Activated CD8-positive, alpha-beta T cell treated with anti-CD3 and anti-CD28 coated beads for 36 hours (primary cell): ENCODE measurements at places on chromosomes 7 and 10. TPM values are rescaled to one million over a fixed set of nuclear protein-coding genes. Genes with fewer than 3 reads are reported as not detected.

The SPDYE6 gene
- total RNA-seq, result not detected

The CRYGN gene
- total RNA-seq, result 0.90 TPM

DNA sequence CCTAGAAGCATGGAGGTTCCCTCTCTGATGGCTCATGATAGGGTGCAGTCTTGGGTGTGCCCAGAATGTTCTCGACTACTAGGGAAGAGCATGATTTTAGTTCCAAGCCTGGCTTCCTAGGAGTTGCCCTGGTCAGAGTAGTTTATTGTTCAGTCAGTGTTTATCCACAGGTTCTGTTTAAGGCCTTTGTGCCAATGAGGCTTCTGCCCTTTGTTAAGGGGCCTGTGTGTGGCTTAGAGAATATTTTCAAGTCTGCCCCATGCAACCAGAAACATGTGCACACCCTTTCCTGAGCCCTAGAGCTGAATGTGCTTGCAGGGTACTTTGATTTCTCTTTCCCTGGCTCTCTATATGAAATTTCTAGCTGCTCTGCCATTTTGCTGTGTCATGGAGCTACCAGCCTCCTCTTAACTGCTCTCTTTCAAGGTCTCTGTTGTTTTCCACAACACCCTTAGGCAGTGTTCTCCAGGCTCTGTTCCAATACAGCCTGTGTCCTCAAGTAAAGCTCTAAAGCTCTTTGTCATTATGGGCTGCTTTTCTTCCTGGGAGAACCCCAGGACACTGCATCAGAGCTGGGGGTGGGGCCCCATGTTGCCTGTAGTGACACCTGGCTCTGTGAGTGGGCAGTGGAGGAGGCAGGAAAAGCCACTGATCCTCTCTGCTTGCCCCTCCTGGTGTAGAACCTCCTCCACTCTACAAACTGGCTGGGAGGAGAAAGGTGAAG, 34.1 kb upstream of the TSPAN33 start:
- peak; percentile 19 for DNase-seq

The GPR141 gene
- total RNA-seq, result not detected

DNA sequence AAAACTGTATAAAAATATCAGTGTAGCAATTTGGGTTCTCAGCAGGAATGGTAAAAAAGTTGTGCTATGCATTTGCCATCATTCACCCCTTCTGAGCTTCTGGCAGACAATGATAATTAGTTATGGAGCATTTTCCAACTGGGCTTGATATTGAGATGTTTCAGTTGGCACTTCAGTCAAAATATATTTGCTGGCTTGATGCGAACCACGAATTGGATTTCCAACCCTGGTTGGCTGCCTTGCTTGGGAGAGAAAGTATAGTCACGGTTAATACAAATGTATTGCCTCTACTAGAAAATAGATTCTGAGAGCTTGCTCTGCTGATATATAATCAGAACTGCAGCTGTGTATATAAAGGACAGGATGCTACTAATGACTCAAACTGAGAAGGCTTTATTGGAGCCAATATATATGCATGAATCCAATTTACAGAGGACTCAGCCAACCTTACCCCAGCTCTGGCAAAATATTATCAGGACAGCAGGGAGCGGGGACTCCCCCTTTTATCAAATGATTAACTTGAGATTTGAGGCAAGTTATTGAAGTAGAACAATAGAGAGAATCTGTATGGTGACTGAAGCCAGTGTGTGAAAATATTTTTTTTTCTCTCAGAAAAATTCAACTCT, 219.8 kb upstream of the SMIM30 start:
- DNase-seq, result no peak
